Airway epithelial cell (primary cell): ENCODE measurements at places on chromosomes 5 and 9. TPM values are rescaled to one million over a fixed set of nuclear protein-coding genes. Genes with fewer than 3 reads are reported as not detected.

FOXD4 gene
- 0.21 TPM in 1 of 2 replicates, not detected in the other for total RNA-seq

ADGRD2 gene
- total RNA-seq = not detected in 2 replicates

PCDHB16 gene
- total RNA-seq = 0.07 and 0.14 TPM in 2 replicates

GDNF gene
- not detected in 2 replicates for total RNA-seq

GPR150 gene
- 0.65 TPM in 1 of 2 replicates, not detected in the other for total RNA-seq
